ENCODE measurements at places on chromosomes 7 and 10.

- no peak for DNase-seq
These were observed 684.0 kb upstream of the CELF2 start for GRCh38 chr10:10333622-10334021.

GRCh38 chr10:74058071-74058470, 60.2 kb downstream of the VCL start:
- no peak for DNase-seq

- no peak for DNase-seq
These were observed 30.3 kb downstream of the PIK3CG start for GRCh38 chr7:106895246-106895864.

- peak; percentile 49 for DNase-seq
These were observed 22.0 kb downstream of the VWA2 start for GRCh38 chr10:114261076-114261475.

DNA sequence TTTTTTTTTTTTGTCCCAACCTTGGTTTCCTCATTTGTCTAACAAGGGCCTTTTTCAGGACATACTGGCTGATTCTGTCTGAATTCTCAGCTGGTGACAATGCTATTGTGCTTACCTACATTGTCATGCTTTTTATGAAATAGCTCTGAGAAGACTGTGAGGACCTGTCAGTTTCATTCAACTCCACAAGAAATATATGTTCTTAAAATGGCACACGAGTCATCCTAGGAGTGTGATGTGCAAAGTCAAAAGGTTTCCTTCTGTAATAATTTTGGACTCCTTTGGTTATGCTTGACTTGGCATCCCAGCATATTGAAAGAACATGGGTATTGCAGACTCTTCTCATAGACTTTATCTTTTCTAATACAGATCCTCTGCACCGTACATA, 316.0 kb downstream of the GFRA1 start:
- DNase-seq, result no peak

GRCh38 chr10:44966129-44966815, 6.7 kb downstream of the RASSF4 start:
- no peak for DNase-seq

GRCh38 chr7:30969604-30969970, 5.8 kb downstream of the GHRHR start:
- DNase-seq, result no peak

GRCh38 chr7:1908823-1909420, 238.8 kb downstream of the ELFN1 start:
- no peak for DNase-seq

DNA sequence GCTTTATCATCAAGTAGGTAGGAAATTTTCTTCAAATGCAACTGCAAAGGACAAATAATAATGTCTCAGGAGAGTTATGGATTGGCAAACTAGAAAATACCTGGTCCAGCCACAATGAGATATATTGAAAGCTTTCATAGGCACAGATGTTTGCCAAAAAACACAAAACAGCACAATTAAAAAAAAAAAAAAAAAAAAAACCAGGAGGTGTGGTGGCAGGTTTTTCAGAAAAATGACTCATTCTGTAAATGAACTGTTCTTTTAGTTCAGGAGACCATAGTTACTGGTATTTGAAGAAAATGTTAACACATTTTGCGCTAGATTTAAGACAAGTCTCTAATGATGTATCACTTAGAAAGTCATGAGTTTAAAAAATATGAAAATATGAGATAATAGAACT, 55.0 kb upstream of the JCAD start:
- DNase-seq, result no peak

GRCh38 chr7:131900785-131901287, 344.4 kb upstream of the PODXL start:
- no peak for DNase-seq
